ENCODE measurements at places on chromosomes 5 and 9.

GRCh38 chr9:137504432-137504777 is 45.3 kb upstream of the NSMF start:
- DNase-seq = no peak

DNA sequence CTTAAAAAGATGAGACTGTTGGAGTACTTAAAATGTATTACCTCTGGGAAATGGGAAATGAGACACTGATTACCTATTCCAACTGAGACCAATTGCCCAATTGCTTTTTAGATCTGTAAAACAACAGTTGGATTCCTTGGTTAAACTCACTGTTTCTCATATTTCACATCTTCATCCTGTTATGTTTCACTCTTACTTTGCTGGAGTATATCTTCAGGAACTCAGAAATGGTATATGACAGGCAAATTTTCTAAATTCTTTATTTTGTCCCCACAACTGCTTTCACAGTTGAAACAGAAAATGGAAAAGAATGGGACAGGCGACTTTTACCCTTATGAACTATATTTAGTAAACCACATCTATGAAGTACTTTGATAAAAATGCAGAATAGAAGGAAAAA is 8.7 kb upstream of the CETN3 start:
- no peak for DNase-seq

GRCh38 chr9:104177676-104178075 is 83.6 kb downstream of the SMC2 start:
- no peak for DNase-seq

GRCh38 chr9:120936011-120936763 is 9.6 kb upstream of the TRAF1 start:
- peak; percentile 94 for DNase-seq

GRCh38 chr5:137994556-137994955 is 38.3 kb downstream of the FAM13B start:
- no peak for DNase-seq

DNA sequence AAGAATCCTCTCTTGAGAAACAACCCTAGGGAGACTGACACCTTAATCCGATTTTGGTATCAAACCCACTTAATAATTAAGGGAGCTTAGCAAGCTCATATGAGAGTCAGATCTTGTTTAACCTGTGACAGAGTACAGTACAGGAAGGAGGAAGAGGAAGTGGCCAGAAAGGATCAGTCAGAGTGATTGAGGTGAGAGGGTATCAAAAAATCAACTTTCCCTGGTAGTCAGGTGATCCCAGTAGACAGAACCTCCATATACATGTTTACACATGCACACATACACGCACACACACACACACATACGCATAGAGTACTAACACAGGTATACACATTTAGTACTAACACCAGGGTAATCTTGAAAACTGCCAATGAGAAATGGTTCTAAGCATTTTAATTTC is 56.8 kb downstream of the GLIS3 start:
- DNase-seq = no peak

GRCh38 chr5:10489810-10490426 is 48.2 kb downstream of the ROPN1L start:
- DNase-seq = no peak

DNA sequence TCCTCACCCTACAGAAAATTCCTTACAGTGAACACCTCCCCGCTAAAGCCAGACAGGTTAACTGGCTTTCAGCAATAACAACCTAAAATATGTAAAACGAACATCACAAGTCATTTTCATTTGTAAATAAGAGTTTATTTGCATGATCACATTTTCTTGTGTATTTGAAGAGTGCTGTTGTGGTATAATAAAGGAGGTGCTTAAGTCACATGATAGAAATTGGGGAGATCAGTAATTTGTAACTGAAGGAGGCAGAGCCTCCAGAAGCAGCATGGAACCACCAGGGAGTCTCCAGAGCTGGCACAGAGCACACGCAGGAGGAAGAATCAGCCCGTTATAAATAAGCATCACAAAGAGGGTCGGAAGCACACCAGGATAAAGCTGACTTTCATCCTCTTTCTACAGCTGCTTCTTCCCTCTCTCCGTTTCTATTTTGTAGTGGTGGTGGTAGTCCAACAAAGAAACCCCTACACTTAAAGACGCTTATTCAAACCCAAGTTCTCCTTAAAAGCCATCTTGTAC is 210.6 kb downstream of the MAPKAP1 start:
- no peak for DNase-seq

DNA sequence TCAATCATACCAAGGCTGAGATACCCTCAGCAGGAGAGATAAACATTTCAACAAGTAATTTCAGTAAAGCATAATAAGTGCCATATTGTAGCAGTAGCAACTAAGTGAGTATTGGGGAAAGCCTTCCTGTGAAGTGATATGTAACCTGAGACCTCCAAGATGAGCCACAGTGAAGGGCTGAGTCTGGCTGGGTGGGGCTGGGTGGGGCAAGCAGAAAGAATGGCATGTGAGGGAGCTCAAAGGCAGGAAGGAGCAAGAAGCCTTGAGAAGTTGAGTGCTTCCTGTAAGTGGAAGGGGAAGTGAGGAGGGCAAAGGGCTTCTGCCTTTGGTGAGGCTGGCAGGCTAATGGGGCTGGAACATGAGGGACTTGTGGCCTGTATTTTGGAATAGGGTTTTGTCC is 19.7 kb upstream of the ASTN2 start:
- DNase-seq = no peak

GRCh38 chr9:136225748-136226679 is 19.6 kb downstream of the QSOX2 start:
- peak; percentile 80 for DNase-seq

DNA sequence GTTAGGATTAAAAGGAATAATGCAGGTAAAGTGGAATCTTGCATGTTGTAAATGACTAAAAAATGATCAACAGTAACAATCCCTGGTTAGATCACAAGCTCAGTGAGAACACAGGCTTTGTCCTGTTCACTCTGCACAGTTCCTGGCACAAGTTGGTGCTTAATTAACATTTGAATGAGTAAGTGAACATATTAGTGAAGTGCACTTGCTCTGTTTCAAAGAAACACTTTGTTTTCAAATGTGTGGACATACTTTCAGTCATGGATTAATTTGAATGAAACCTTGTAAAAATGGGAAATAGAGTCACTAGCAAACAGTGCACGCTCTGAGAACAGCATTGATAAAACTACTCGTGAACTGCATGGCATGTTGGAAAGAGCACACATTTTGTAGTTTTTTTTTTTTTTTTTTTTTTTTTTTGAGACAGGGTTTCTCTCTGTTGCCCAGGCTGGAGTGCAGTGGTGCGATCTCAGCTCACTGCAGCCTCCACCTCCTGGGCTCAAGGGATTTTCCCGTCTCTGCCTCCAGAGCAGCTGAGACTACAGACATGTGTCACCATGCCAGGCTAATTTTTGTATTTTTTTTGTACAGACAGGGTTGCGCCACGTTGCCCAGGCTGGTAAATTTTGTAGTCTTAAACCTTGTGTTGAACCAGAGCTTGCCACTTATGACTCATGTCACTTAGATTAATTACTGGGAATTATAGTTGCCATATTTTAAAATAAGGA is 159.9 kb downstream of the LURAP1L start:
- no peak for DNase-seq

DNA sequence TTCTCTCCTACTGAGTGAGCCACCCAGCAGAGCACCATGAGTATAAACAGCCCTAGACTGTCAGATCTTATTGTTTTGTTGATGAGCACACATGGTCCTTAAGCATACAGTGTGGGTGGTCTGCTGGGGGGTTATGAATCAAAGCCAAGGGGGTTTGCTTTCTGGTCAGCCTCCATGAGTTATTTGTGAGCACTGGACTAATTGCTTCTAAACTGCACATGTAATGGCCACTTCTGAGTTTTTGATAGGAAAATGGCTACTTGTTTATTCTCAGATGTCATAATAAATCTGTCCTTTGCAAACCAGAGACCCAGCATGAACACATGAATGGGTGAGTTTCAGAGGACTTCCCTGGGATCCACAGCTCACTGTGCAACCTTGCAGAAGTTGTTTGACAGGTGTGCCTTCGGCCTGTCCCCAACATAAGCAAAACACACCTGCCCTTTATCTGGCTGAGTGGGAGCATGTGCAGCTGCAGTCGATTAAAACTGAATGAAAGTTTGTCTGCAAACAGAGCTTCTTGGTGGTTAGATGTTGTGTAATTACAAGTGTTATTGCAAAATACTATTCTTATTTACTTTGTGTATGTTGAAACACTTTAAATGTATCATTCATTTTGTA is 35.9 kb downstream of the MAMDC2 start:
- no peak for DNase-seq
